ELF-1 (cell line): ENCODE measurements at places on chromosomes 4 and X.

GRCh38 chr4:56871371-56871866, 36.3 kb upstream of the REST start:
- peak; percentile 85 for DNase-seq

- no peak for DNase-seq
Measured at GRCh38 chrX:13162772-13163410, 118.5 kb upstream of the FAM9C start.

- no peak for DNase-seq
Measured at GRCh38 chr4:25485104-25485503, 108.0 kb downstream of the ANAPC4 start.

DNA sequence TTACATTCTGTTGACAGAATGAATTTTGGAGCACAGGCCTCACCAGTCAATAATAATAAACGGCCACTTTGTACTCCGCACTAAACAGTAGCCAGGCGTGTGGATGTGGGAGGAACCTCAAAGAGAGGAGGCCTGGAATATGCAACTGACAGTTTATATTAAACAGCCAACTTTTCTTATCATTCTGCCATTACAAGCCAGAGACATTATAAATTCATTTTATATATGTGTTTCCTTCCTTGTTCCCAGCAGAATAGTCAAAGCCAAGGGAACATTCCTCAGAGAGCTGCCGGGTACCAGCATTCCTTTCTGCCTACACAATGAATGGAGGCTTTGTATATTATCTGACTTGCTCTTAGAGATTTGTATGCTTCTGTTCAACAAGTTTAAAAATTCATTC, 436.5 kb upstream of the FTHL17 start:
- no peak for DNase-seq

DNA sequence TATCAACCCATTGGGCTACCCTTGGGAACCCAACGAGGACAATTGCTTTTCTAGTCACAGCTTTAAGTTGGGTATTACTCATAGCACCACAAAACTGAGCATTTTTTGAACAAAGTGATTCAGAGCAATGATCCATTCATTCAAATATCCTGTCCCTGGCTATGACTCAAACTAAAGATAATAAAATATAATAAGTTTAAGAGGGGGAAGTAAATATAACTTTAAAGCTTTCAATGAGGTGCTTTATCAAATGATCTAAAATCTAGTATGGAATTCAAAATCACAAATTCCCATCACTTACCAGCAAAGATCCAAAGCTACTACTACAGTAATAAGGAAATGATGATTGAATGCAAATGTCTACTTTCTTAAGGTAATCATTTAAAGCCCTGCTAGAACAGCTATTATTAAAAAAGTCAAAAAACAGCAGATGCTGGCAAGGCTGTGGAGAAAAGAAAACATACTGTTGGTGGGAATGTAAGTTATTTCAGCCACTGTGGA, 39.8 kb upstream of the S100G start:
- no peak for DNase-seq

- DNase-seq = no peak
Measured at GRCh38 chrX:32985544-32985943, 225.8 kb downstream of the DMD start.

- DNase-seq = peak; percentile 68
Measured at GRCh38 chrX:150032742-150033141, 94.5 kb upstream of the EOLA2 start.

GRCh38 chrX:65838674-65839073, 171.2 kb downstream of the MSN start:
- DNase-seq = peak; percentile 44
